Activated T-helper 17 cell treated with anti-CD3 and anti-CD28 coated beads, Interleukin-2, amount 50 U/mL, for 72 hours (primary cell): ENCODE measurements at places on chromosomes 4 and X. TPM values are rescaled to one million over a fixed set of nuclear protein-coding genes. Genes with fewer than 3 reads are reported as not detected.

LIMCH1 gene
- total RNA-seq: not detected

PNMA3 gene
- 3.2 TPM for total RNA-seq

MAGEA10 gene
- total RNA-seq: not detected

SLIT2 gene
- total RNA-seq: not detected

C4orf50 gene
- total RNA-seq: 2.1 TPM

DNA sequence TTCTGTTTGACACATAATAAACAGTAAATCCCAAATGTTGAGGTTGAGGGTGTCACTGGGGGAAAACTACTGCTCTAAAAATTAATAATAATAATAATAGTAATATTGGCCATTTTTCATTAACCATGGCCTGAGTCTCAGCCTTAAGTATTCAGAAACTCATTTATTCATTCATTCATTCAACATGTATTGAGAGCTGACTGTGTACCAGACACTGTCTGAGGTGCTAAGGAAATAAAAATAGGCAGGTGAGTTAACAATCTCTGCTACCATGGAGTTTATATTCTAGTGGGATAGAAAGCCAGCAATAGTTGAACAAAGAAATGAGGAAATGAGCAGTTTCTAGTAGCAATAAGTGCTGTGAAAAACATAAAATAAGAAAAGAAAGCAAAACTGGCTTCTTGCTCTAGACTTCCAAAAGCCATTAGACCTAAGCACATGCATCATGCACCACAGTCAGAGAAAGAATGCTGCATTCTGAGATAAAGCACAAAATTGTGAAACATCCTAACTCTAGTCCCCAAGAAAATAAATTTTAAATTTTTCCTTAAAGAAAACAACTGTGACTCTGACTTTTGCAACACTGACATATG, 278.7 kb downstream of the RCHY1 start:
- ATAC-seq: no peak
- H3K4me3 ChIP-seq: no peak overlapping the region

DNA sequence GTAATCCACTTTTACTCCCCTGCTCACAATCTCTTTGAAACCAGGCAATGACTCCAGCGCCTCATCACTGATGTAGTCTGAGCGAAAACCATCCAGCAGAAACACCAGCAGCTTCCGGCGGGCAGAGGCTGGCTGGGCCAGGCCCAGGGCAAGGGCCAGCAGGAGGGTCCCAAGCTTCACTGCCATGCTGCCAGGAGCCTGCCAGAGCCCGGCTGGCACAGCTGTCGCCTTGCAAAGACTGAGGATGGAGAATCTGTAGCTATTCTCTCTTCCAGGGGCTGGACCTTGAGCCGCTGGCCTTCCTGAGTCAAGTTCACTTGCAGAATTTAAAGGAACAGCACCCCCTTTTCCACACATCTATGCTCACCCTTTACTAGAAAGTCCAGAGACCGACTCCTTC, at the start of gene ENPP6:
Gene ENPP6 (minus strand): TSS at position 240 of the 400 bp plus-strand sequence. CDS start 54 bp downstream, at position 186.
- H3K4me1 ChIP-seq: peaks cover 4% of the 10 kb centered on the region
- no peak for ATAC-seq
- H3K27me3 ChIP-seq: peaks cover 12% of the 10 kb centered on the region
- H3K36me3 ChIP-seq: no peaks in the 10 kb centered on the region
- H3K4me3 ChIP-seq: no peak within 1 kb of the TSS

- no peak for ATAC-seq
- H3K4me3 ChIP-seq: no peak overlapping the region
- H3K27me3 ChIP-seq: peaks cover 12% of the 10 kb centered on the region
- no peak overlapping the region for H3K27ac ChIP-seq
These were observed 1.6 kb downstream of the ANKRD50 start for GRCh38 chr4:124710911-124711310.

DNA sequence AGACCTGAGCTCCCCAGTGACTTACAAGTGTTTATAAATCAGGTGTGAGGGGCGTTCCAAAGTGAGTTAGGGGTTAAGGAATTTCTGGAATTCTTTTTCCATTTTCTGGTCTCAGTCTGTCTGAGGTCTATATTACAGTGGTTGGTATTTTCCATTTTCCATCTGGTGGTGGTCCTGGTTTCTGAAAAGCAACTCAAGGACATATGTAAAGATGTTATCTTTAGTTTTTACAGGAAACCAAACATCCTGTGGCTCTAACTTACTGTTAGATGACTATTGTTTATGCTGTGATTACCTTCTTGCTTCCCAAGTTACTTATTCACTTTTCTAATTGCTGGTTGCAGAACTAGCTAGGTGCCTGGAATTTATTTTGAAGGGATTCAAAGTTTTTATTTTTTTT, 53.5 kb upstream of the IL21 start:
- H3K27me3 ChIP-seq: no peaks in the 10 kb centered on the region
- ATAC-seq: no peak
- no peaks in the 10 kb centered on the region for H3K36me3 ChIP-seq

GRCh38 chr4:89741768-89742167, 95.2 kb downstream of the SNCA start:
- no peaks in the 10 kb centered on the region for H3K4me1 ChIP-seq
- ATAC-seq: no peak
- no peaks in the 10 kb centered on the region for H3K36me3 ChIP-seq
- no peak overlapping the region for H3K27ac ChIP-seq
- no peaks in the 10 kb centered on the region for H3K27me3 ChIP-seq
- no peak overlapping the region for H3K4me3 ChIP-seq

- no peak for ATAC-seq
- H3K27me3 ChIP-seq: no peaks in the 10 kb centered on the region
These were observed 468.0 kb upstream of the FAT1 start for GRCh38 chr4:187191676-187192075.
